CD4-positive, alpha-beta T cell treated with Interferon alpha-2 for 1 hour (primary cell): ENCODE measurements at places on chromosomes 16 and 17.

- no peak for DNase-seq
These were observed 11.6 kb downstream of the SLC25A10 start for GRCh38 chr17:81723651-81724209.

- DNase-seq, result no peak
These were observed 240 bp downstream of the WBP2 start for GRCh38 chr17:75854881-75855309.

- DNase-seq, result no peak
These were observed 222.5 kb downstream of the C16orf78 start for GRCh38 chr16:49596068-49596467.

GRCh38 chr17:50547035-50547735 lies at the start of gene SPATA20:
TSS of gene SPATA20 (plus strand) at chr17:50547174. CDS start at chr17:50547209, 35 bp downstream.
- peak; percentile 88 for DNase-seq

DNA sequence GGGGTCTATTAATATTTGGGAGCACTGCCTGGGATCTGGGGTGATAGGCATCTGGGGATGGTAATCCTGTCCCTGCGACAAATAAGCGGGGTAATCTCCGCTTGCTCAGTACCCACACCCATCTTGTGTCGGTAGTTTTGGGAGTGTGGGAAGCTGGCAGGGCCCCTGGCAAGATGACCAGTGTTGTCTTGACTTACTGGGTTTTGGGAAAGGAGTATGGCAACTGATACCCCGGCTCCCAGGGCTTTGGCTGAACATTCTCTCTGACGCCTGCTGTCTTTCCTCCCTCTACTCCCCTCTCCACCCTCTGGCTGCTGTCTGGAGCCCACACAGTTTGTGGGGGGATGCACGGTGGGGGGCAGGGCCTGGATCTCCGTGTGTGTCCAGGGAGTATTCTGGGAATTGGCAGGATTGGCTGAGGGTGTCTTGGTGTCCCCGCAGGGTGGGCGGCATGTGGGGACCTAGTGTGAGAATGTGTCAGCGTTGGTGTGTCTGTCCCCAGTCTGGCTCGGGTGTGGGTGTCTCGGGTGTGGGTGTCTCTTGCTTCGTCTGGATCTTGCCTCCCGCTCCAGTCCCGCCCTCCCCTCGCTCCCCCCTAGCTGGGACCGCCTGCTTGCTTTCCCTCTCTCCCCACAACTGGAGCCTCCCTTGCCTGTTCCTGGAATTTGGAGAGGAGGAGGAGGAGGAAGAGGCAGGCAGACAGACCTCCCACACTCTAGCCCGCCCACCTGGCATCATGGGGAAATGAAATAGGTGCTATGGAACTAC lies 12.0 kb downstream of the RARA start:
- DNase-seq, result peak; percentile 63
